Epithelial cell of prostate (primary cell): ENCODE measurements at places on chromosomes 6 and 20.

DNA sequence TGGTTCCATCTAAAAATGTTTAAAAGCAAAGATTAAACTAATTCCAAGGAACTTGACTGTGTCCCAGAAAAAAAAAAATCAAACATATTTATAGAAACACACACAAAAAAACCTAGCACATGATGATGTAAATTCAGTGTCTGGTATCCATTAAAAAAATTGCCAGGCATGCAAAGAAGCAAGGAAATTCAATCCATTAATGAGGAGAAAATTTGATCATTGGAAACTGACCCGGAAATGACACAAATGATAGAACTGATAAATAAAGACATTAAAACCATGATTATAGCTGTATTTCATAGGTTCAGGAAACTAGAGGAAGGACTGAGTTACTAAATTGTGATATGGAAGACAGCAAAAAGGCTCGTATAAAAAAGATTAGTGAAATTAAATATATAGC, 34.7 kb downstream of the PDYN start:
- no peak for DNase-seq

DNA sequence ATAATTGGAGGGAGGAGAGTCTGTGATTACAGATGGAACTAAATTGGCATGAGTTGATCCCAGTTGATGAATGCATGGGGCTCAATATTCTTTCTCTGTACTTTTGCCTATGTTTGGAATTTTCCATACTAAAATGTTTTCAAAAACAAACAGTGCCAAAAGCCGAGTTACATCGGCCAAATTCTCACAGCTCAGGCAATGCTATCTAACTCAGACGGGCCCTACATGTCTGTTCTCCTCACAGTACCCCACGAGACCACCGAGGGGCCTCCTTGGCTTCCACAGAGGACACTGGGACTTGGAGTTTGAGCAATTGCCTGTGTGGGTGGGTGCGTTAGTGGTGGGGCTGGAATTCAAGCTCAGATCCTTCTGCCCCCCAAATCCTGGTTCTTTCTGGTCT, 413.2 kb downstream of the CDH26 start:
- no peak for DNase-seq

- no peak for DNase-seq
These were observed 210.8 kb upstream of the FUT9 start for GRCh38 chr6:95804847-95805541.

GRCh38 chr6:80088637-80089036, 17.8 kb upstream of the BCKDHB start:
- no peak for DNase-seq

- DNase-seq = no peak
These were observed 221.4 kb downstream of the CDKAL1 start for GRCh38 chr6:20755631-20756030.

- no peak for DNase-seq
These were observed 761.2 kb downstream of the TENT5A start for GRCh38 chr6:80991316-80991715.

GRCh38 chr20:16621435-16622141, 48.3 kb upstream of the KIF16B start:
- DNase-seq = no peak

DNA sequence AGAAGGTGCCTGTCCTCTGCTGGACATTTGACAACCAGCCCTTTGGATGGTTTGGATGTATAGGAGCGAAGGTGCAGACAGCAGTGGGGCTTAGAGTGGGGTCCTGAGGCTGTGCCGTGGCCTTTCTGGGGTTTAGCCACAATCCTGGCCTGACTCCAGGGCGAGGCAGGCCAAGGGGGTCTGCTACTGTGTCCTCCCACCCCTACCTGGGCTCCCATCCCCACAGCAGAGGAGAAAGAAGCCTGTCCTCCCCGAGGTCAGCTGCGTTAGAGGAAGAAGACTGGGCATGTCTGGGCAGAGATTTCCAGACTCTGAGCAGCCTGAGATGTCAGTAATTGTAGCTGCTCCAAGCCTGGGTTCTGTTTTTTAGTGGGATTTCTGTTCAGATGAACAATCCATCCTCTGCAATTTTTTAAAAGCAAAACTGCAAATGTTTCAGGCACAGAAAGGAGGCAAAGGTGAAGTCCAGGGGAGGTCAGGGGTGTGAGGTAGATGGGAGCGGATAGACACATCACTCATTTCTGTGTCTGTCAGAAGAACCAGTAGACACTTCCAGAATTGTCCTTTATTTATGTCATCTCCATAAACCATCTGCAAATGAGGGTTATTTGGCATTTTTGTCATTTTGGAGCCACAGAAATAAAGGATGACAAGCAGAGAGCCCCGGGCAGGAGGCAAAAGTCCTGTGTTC, 1.3 kb upstream of the CDKN1A start:
- DNase-seq = no peak

- DNase-seq = no peak
These were observed 38.4 kb downstream of the ZMYND8 start for GRCh38 chr20:47318027-47318585.

- peak; percentile 46 for DNase-seq
These were observed 31.3 kb upstream of the ZSCAN23 start for GRCh38 chr6:28474441-28475219.

DNA sequence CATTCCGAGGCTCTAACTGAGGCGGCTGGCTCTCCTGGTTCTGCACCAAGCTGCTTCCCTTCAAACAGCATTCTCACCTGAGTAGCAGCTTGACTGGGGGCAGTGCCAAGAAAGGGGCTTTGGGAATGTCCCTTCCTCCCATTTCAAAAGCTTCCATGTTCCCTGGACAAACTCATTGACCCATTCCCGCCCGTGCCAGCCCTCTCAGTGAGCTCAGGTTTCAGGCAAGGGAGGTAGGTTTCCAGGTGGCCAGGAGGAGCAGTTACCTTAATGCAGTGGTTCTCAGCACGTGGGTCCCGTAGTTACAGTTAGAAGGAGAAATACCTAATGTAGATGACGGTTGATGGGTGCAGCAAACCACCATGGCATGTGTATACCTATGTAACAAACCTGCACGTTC, 135.2 kb downstream of the ELOVL4 start:
- no peak for DNase-seq

GRCh38 chr20:17343091-17343490, 116.3 kb downstream of the PCSK2 start:
- DNase-seq = no peak

- DNase-seq = no peak
These were observed 23.2 kb upstream of the RIN2 start for GRCh38 chr20:19734811-19735210.

GRCh38 chr20:21006611-21007010, 99.5 kb downstream of the LINC00237 start:
- no peak for DNase-seq

DNA sequence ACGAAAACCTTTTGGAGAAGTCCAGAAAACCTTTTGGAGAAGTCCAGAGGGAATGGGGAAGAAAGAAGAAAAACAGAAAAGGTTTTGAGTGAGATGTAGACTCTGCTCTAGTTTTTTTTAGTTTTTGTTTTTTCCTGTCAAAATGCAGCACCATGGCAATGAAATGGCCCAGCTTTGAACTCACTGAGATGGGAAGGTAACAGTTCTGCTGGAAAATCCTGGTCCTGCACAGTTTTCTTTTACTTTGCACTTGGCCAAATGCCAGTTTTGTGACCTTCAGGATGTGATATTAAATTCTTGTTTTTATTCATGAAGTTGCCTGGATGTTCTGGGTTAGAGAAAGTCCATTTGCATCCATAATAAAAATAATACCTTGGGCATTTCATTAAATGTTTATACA, 145.7 kb downstream of the CFAP61 start:
- DNase-seq = no peak

- peak; percentile 63 for DNase-seq
These were observed 75.0 kb upstream of the EZR start for GRCh38 chr6:158894193-158894592.

GRCh38 chr6:122128445-122128844, 271.0 kb upstream of the HSF2 start:
- DNase-seq = no peak

DNA sequence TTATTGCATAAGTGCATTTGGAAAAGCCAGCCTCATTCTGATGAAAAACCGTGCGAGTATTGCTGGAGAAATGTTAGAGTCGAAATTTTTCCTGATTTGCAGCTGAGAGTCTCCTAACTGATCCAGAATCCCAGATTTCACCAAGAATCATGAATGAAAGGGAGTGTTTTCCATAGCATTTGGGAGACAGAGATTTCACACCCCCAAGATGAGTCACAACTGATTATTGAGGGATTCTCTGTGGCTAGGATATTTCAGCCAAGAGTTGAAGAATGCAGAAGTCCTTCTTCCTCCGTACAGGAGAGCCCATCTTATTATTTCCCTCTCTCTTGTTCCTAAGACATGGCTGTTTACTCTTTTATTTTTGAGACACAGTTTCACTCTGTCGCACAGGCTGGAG, 82.2 kb upstream of the SALL4 start:
- no peak for DNase-seq

- no peak for DNase-seq
These were observed 13.9 kb downstream of the MCM9 start for GRCh38 chr6:118921084-118921483.

- DNase-seq = no peak
These were observed 140.6 kb upstream of the PHACTR1 start for GRCh38 chr6:12575961-12576360.

DNA sequence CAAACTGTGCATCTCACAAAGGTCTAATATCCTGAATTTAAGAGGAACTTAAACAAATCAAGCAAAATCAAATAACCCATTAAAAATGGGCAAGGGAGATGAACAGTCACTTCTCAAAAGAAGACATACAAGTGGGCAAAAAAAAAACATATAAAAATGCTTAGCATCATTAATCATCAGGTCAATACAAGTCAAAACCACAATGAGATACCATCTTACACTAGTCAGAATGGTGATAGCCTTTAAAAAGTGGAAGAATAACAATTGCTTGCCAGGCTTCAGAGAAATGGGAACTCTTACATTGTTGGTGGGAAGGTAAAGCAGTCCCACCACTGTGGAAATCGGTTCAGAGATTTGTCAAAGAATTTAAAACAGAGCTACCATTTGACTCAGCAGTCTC, 646.7 kb upstream of the PTCHD4 start:
- peak; percentile 58 for DNase-seq

DNA sequence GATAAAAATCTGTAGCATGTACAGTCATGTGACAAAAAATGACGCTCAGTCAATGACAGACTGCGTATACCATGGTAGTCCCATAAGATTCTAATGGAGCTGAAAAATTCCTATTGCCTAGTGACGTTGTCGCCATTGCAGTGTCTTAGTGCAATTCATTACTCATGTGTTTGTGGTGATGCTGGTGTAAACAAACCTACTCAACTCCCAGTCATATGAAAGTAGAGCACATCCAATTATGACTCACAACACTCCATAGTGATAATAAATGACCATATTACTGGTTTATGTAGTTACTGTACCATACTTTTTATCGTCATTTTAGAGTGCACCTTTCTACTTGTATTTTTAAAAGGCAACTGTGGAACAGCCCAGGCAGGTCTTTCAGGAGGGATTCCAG, 45.0 kb downstream of the TFAP2A start:
- peak; percentile 82 for DNase-seq

- DNase-seq = no peak
These were observed 294.3 kb upstream of the STXBP5 start for GRCh38 chr6:146909886-146910285.

- no peak for DNase-seq
These were observed 4.4 kb upstream of the RUNX2 start for GRCh38 chr6:45323656-45324224.

DNA sequence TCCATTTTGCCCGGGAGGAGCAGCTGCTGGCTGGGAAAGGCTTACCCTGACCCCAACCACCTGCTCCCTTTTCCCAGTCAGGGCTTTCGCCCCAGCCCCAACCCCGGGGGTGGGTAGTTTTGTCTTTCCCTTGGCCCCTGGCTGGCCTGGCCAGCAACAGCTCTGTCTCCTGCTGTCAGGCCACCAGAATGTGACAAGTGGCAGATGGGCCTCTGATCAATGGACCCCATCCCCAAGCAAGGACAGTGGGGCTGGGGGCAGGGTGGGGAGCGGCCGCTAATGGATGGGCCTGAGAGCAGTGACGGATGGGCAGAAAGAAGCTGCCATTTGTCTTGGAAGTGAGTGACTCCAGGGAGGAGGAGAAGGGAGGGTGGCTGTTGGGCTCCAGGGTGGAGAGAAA, 121.6 kb downstream of the DHX35 start:
- no peak for DNase-seq

DNA sequence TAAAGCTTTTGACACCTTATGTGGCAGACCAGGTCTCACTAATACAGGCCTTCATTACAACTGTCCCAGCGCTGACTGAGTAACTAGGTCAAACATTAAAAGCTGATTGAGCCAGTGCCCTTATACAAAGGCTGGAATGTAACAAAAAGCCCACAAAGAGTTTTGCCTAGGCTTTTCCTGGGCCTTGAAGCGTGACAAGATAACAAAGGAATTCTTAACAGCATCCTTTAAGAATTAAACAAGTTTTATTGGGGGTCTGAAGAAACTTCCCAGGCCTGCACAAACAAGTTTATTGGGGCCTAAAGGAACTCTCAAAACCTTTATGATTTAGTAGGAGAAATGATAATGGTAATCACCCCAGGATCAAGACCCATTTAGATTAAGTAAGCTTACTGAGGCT, 267.6 kb upstream of the FAM83B start:
- DNase-seq = no peak

- DNase-seq = no peak
These were observed at the start of gene ITPR3 for GRCh38 chr6:33620856-33621710. ITPR3 (plus strand) TSS chr6:33621322; CDS start chr6:33621603, 281 bp downstream.

DNA sequence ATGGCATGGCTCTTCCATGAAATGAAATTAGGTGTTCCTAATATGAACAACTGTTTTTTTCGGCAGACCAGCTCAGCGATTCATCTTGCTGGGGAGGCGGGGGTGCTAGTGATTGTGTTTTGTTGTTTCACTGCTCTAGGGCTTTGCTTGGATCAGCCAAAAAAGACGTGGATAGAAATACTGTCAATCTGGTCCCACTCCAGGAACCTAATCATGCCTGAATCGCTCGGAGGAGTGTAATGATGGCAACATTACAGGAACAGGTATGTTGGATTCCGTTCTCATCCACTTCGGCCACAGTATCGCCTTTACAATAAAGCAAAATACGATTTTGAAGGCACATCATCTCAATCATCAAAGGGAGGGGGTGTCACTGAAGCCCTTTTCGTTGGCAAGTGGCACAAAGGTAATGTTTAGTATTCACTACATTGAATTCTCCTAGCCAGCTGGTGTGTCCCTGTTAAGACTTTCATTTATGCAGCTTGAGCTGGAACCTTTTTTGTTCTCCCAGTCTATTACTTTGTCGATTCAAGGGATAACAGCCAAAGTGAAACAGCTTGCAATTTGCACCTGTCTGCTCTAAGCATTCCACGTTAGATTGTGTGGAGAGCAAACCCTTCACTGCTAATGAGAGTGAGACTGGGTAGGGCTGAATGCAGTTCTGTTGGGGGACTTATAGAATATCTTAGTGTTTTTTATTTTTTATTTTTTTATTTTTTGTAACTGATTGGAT, 477.7 kb downstream of the TFAP2A start:
- DNase-seq = no peak

DNA sequence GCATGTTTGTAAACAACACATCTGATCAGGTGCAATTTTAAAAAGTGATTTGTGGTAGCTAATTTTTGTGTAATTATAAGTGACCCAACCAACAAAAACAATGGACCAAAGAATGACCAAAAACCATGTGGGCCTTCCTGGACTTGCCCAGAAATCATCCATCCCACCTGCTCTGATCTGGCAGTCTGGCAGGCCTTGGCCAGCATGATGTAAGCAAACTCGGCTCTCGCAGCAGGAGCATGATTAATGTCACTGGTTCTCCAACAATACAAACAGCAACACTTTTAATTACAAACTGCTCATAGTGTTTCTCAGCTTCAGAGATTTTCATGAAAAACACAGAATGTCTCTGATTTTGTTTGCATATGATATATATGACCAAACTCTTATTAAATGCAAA, 16.1 kb downstream of the TP53INP2 start:
- DNase-seq = no peak

- no peak for DNase-seq
These were observed 28.0 kb downstream of the PNLDC1 start for GRCh38 chr6:159828074-159828473.
